Cerebellar nuclear complex (tissue), 1 donor: ENCODE measurements at places on chromosomes 16 and 17.

- no peak for DNase-seq
Measured at GRCh38 chr17:1736348-1737281, 6.1 kb upstream of the SERPINF2 start.

DNA sequence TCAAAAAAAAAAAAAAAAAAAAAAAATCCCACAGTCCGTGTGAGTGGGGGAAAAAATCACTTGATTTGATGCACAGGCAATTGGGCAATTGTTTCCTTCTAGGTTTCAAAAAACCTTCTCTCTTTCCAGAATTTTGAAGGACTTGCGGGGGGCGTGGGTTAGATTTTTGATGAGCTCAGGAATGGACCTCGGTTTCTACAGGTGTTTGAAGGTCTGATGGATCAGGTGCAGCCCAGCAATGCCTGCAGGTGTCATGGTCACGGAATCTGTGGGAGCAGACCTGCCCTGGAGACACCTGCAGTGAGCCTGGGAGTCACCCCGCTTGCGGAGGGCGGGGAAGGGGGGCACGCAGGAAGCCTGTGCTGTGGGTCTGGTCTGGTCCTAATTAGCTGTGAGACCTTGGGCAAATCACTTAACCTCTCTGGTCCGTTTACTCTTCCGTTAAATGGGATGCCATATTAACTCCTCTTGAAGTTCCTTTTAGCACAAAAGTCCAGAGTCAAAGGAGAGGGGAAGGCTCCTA, 174.2 kb downstream of the IRF8 start:
- no peak for DNase-seq

DNA sequence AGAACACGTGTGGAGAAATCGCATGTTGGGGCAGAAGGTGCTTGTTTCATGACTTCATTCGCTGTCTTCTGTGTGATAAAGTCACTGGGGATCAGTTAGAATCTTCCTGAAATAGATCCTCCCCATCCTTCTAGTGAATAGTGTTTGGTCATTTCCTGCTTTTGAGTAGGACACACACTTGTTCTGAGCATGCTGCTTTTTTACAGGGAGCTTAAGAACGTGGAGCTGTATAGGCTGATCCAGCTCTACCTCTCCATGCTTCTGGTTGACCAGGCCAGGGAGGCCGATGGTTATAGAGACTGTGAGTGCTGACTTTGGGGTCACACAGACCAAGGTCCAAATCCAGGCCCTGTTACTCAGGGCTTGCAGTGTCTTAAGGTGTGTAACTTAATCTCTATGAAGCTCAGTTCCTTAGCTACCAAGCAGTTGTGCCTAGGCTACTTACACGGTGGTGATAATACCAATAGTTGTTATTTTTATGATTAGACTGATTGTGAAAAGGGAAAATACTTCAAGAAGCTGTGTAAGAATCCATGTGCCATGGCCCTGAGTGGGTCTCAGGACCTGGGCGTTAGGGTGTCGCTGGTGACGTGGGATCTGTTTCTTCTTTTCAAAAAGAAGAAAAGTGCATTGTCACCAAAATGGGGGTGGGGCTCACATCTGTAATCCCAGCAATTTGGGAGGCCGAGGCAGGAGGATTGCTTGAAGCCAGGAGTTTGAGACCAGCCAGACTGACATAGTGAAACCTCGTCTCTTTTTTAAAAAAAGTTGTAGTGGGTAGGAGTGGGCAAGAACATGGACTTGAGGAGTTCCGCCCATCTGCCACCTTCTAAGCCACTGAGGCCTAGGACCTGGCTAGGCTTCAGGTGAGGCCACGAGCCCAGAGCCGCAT, 64.1 kb upstream of the LGALS9 start:
- no peak for DNase-seq

DNA sequence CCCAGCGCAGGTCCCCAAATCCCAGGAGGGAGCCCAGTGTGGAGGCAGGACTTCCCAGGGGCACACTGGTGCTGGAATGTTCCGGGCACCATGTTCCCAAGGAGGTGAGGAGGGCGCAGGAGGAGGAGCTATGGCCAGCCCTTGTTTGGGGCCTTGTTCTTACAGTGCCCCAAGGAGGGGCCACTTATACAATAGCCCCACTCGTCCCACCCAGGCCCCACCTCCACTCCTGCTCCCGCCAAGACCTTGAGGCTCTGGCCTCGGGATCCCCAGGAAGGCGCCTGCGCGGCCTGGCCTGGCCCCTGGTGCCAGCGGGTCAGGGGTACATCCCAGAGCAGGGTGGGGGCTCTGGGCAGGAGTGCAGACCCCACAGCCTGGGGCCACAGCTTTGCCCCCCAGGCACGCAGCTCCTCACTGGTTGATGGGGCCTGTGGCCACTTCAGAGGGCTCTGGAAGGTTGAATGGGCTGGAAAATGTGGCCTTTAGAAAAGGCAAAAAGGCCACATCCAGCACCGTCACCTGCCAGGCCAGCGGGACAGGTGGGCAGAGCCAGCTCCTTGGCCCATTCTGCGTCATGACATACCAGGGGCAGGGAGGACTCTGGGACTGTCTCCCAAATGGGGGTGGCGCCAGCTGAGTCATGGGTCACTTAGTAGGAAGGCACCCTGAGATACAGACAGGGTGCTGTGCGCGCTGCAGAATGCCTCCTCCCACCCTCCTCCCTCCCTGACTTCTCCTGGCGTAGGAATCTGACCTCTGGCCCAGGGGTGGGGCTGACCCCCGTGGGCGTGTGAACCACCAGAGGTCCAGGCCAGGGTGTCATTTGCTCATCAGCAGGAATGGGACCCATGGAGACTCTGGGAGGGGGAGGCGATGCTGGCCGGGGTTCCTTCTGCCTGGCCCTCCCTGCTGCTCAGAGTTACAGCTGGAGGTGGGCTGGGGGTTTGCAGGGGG, 32.3 kb upstream of the PVALEF start:
- no peak for DNase-seq

DNA sequence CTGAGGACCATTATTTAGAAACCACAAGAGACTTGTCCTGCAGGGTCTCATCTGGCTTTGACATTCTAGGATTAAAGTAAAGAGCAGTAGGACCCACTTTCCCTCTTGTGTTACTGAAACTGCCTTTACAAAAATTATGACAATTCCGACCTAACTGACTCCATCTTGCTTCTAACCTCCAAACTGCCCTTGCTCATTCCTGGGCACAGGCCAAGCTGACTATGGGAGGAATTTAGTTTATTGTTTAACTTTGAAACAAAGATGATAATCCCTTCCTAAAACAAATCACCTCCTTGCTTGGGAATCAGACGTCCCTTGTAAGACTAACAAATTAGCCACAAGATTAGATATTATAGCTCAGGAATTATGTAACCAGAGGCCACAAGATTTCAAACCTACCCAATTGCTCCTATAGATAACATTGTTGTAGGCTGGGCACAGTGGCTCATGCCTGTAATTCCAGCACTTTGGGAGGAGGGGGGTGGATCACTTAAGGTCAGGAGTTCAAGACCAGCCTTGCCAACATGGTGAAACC, 87.0 kb upstream of the FBXO47 start:
- no peak for DNase-seq

GRCh38 chr17:39283896-39284295, 58.2 kb upstream of the STAC2 start:
- no peak for DNase-seq

- DNase-seq: no peak
Measured at GRCh38 chr17:61731330-61731729, 132.0 kb downstream of the BRIP1 start.

DNA sequence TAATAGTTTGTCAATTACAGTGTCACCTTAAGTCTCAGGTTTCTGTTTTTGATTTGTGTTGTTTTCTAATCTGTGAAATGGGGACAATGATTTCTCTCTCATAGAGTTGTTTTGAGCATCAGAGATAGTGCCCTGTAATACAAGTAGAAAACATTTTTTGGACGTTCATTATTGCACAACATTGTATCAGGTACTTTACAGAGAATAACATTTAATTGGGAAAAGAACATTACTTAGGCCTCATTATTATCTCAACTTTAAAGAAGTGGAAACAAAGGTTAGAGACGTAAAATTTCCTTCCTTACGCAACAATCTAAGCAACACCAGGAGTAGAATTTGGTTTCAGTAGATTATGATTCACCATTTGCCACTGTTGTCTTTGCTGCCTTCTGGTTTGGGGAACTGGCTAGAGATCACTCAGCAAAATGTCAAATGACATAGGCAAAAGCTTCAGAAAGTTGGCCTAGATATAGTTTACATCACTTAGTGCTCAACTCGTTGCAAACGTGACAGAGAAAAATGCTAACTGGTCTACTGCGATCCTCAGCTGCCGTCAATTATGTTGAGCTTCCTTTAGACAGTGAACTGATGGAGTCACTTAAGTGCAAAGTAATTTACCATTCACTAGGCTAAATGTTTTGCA, 1026.8 kb downstream of the CDH11 start:
- DNase-seq: no peak

GRCh38 chr17:77726549-77727006, 231.9 kb upstream of the TNRC6C start:
- DNase-seq: no peak

DNA sequence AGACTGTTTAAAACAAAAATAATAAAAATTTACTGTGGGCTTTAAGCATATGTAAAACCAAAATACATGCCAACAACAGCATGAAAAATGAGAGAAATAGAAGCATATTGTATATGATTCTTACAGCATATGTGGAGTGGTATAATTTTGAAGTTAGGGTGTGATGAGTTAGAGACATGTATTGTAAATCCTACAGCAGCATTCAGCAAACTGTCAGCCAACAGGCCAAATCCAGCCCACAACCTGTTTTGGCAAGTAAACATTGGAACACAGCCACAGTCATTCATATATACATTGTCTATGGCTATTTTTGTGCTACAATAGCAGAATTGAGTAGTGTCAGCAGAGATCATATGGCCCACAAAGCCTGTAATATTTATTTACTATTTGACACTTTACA, 42.3 kb downstream of the ZNF18 start:
- no peak for DNase-seq

DNA sequence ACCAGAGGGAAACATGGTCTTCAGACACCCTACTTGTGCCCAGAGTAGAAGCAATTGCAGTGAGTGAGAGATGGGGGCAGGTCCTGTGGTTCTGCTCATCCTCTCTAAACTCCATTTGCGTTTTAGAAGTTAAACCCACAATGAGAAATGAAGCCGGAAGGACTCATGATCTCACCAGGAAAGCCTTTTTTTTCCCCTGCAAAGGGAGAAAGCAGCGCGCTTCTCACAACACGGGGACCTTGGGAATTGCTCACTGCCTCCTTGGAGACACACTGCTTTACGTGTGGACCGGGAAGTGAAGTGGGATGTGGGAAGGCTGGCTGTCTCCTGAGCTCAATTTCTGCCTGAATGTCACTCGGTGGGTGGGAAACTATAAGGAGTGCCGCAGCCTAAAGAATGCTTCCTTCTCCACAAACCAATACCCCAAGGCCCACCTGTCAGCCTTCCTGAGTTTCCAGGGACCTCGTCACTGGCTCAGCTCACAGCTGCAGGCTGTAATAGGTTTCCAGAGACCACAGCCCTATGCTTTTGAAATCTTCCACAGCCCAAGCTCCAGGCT, 365.4 kb downstream of the XYLT1 start:
- DNase-seq: no peak

DNA sequence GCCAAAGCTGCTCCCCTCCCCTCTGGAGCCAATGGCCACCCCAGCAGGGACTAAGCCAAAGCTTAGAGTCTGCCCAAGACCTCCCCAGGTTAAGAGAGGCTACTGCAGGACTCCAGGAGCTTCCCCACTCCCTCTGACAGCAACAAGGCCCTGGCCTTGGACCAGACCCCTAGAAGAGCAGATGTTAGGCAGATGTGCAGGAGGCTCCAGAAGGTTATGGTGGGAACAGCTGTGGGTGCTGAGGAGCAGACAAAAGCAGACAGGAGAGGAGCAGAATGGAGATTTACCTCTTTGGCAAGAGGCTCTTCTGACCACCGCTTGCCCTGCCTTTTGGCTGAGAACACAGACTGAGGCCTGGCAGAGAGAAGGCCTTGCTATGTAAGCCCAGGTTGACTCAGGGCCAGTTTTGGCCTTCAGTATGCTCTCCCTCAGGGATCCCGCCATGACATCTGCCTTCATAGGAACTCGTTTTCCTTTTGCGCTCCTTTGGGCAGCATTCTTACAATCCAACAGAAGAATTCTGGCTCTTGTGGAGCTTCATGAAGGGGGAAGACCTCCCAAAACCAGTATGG, 113.0 kb downstream of the RBFOX3 start:
- DNase-seq: no peak

DNA sequence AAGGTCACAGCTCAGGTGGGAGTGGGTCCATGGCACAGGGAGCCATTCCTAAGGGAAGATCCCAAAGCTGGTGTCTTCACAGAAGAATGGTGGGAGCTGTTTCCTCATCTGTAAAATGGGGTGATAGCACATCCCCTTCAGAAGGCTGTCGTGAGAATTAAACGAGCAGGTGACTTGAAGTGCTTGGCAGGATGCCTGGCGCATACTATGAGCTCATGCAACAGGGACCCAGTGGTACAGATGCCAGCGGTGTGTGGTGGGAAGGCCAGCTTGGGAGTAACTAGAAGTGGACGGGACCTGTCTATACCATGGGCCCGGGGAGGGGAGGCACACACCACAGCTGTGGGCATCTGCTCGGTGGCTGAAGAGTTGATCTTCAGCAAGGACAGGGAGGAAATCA, 189.3 kb upstream of the TNRC6C start:
- DNase-seq: no peak

GRCh38 chr17:76686538-76687297, 24.0 kb downstream of the MXRA7 start:
- DNase-seq: no peak

DNA sequence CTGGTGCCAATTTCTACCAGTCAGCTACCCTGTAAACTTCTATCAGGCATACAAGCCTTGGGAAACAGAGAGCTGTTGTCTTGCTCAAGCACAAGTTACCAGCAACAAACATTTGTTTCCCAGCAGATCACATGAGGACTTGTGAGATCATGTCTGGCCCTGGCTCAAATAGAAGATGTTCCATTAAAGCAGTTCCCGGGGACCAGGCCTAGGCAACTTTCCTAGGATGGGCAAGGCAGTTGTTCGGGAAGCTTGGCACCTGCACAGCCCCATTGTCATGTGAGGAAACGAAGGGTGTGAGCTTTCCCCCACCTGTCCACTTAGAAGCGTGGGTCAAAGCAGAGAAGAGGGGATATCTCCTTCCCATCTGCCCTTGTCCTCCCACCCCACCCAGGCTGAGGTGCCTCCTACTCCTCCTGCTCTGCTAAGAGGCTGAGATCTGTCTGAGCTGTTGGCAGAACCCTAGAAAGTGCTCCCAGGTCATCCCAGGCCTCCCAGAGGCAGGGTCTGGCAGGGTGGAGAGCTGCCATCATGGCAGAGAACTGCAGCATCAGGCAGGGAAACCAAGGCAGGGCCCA, 11.2 kb upstream of the SLC47A2 start:
- DNase-seq: peak; percentile 12

GRCh38 chr16:58481931-58482330, 18.0 kb upstream of the NDRG4 start:
- DNase-seq: no peak

DNA sequence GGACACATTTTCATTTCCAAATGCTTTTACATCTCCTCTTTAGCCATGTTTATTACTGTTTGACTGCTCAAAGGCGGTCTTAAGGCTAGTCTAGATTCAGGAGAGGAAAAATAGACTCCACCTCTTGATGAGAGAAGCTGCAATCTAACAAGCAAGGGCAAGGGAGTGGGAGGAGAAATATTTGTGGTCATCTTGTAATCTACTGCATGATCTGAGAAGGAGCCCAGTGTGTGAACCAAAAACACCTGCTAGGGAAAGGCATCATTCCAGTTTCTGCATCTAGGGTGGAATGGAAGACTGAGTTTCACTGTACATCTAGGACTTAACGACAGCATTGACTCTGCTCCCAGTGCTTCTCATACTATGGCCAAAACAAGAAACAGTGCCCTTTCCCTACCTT, 232.2 kb upstream of the HS3ST3A1 start:
- DNase-seq: no peak
